ENCODE measurements at places on chromosomes 16 and 17. TPM values are rescaled to one million over a fixed set of nuclear protein-coding genes. Genes with fewer than 3 reads are reported as not detected.

GRCh38 chr16:87713451-87714229 is 52.1 kb downstream of the KLHDC4 start:
- no peak for DNase-seq

GRCh38 chr16:85522308-85522841 is 90.7 kb upstream of the GSE1 start:
- DNase-seq = no peak

- no peak for DNase-seq
Measured at GRCh38 chr17:39092692-39093230, 58.7 kb downstream of the PLXDC1 start.

GRCh38 chr16:31513126-31513525 is 4.9 kb upstream of the RUSF1 start:
- DNase-seq = no peak

DNA sequence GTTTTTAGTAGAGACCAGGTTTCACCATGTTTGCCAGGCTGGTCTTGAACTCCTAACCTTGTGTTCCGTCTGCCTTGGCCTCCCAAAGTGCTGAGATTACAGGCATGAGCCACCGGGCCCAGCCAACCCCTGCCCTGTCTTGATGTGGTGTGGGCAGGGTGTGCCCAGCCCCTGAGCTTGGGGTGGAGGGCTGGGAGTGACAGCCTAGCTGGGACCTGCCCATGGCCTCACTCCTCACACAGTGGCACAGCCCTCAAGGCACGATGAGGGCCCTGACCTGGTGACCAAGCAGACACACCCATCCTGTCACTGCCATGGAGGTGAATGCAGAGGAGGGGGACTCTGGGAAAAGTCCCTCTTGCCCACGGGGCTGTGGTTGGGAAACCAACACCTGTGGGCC is 3.0 kb downstream of the IL32 start:
- DNase-seq = no peak

DNA sequence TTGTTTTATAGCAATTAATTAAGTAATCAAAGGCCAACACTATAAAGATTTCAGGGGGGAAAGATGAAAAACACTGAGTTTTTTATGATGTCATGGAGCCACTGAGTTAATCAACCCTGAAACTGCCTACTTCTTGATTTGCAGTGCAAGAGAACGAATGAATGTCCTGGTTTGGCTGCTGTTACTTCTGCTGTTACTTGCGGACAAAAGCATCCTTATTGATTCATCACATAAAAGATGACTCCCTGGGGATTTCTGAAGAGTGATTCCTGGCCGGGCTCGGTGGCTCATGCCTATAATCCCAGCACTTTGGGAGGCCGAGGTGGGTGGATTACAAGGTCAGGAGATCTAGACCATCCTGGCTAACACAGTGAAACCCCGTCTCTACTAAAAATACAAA is 10.9 kb upstream of the SPNS3 start:
- DNase-seq = no peak

DNA sequence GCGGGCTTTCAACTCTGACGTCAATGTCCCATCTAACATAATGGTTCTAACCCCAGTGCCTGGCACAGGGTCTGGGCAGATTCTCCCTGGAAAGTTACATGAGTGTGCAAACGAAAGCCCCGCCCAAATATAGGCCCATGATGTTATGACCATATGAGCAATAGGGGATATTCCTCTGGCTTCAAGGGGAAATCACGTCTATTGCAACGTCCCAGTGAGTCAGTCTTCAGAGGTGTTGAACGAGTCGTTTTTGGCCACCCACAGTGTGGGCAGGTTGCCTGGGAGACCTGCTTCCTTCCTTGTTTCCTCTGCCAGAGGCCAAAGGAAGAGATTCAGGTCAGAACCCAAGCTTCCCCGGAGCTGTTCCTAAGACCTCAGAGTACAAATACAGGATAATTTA is 30.3 kb downstream of the PIK3R5 start:
- DNase-seq = no peak

DNA sequence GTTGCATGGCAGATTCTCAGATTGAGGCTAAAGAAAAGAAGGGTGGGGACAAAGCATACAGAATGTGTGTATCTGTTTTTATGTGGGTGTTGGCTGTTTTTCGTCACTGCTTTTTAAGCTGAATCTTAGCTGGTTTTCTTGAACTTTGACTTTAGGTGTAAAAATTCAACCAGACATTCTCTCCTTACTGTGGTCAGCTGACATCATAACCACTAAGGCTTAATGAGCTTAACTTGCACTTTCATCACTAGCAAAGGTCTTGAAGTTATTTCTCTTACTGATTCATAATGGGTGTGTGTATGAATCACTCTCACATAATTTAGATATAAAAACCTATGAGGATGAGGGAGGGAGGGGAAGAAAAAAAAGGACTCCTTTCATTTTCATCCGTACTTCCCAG is 4.0 kb upstream of the CDC6 start:
- DNase-seq = no peak

DNA sequence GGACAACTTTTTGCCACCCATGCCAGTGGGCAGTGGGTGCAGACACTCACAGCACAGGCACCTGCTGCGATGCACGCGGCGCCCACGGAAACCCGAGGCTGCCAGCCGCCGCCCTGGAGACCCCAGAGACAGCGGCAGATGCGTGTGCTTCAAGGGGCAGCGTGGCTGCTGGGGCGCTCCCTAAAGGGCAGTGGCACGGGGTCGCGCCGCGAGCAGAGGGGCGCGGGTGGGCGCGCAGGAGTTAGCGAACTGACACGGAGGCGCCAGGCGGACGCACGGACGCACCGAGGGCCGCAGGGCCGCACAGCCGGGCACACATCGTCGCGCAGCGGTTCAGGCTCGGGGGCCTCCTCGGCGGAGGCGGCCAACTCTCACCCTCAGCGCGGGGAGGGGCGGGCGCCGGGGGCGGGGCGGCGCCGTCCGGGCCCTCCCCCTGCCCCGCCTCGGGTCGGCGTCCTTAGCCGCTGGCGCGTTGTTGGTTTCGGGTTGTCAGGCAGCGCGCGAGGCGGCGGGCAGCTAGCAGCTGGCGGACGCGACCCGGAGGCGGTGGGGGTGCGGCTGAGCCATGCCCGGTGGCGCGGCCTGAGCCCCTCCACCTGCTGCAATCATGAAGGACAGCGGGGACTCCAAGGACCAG is at the start of gene KIF19:
Gene KIF19 (plus strand): TSS at position 484 of the 637 bp plus-strand sequence. CDS start 124 bp downstream, at position 608.
- DNase-seq = peak; percentile 58

- DNase-seq = no peak
Measured at GRCh38 chr16:4206680-4207079, 35.2 kb downstream of the SRL start.

SOX8 gene
- total RNA-seq = 0.78 TPM

GPR139 gene
- not detected for total RNA-seq

SBK1 gene
- 4.6 TPM for total RNA-seq

GGT6 gene
- total RNA-seq = not detected

SENP3 gene
- 62.4 TPM for total RNA-seq

USP43 gene
- total RNA-seq = 3.0 TPM

IL21R gene
- 0.88 TPM for total RNA-seq
